Right lobe of liver (tissue), 6 donors: ENCODE measurements at places on chromosomes 3 and 15. TPM values are rescaled to one million over a fixed set of nuclear protein-coding genes. Genes with fewer than 3 reads are reported as not detected.

GRCh38 chr15:59307165-59307537 lies 65.5 kb downstream of the MYO1E start:
- no peak for DNase-seq

THSD4 gene
- total RNA-seq, result 18.4 TPM

GRCh38 chr3:161800985-161801559 lies 304.5 kb downstream of the OTOL1 start:
- DNase-seq, result no peak

GRCh38 chr15:48267766-48268165 lies 61.7 kb downstream of the SLC12A1 start:
- no peak for DNase-seq

DNA sequence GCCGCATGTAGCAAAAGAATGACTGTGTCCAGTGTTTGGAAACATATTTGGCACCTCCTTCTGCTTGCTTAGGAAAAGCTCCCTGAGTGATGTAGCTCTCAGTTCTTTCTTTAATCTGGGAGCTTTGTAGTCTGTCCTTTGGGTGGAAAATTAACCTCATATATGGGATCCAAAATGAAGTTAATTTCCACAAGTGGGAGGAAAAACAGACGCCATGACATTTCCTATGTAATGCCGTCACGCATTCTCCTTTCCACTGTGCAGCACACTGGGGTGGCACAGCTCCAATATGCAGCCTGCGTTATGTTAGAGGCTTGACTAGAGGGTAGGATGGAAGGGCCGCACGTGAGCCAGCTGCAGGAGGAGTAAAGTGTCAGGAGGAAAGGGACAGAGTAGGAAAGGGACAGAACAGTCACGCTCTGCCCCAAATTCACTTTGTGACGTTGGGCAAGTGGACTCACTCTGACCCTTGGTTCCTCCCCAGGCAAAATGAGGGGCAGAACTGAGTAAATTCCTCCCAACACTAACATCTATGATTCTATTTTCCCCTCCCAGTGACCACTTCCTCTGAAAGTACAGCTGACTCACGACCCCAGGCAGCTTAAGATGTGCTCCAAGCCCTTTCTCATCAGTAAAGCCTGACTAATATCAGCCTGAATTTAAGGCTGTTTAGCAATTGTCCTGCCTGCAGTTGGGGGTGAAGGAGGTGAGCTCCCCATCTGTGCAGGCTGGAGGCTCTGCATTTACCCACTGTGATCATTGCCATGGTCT lies 176.5 kb upstream of the PFN2 start:
- no peak for DNase-seq

- no peak for DNase-seq
These were observed 90.7 kb downstream of the KLHL25 start for GRCh38 chr15:85704066-85704465.

CLK3 gene
- total RNA-seq, result 34.9 TPM

DNA sequence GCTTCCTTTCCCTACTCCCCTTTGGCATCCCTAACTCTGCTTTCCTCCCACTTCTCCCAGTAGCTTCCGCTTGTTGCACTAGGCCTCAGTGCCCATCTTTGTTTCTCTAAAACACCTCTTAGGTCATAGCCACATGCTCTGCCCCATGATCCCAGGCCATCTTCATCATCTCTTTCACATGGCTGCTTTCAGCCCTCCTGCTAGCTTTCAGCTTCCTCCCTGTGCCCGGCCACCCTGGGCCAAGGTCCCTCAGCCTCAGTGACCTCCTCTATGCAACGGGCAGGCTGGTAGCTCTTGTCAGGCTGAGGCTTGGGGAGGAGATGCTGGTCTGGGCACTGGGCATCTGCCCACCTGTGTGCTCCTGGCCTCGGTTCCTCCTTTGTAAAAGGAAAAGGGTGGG lies 2.3 kb downstream of the PLEKHO2 start:
- no peak for DNase-seq

GRCh38 chr3:34261001-34261385 lies 462.6 kb downstream of the PDCD6IP start:
- DNase-seq, result no peak

- DNase-seq, result no peak
These were observed 256.3 kb downstream of the LRTM1 start for GRCh38 chr3:54671511-54671910.

QTRT2 gene
- total RNA-seq, result 8.7 TPM

- DNase-seq, result no peak
These were observed 388.5 kb downstream of the VPS13C start for GRCh38 chr15:61671736-61672135.

ACSBG1 gene
- not detected for total RNA-seq

DNA sequence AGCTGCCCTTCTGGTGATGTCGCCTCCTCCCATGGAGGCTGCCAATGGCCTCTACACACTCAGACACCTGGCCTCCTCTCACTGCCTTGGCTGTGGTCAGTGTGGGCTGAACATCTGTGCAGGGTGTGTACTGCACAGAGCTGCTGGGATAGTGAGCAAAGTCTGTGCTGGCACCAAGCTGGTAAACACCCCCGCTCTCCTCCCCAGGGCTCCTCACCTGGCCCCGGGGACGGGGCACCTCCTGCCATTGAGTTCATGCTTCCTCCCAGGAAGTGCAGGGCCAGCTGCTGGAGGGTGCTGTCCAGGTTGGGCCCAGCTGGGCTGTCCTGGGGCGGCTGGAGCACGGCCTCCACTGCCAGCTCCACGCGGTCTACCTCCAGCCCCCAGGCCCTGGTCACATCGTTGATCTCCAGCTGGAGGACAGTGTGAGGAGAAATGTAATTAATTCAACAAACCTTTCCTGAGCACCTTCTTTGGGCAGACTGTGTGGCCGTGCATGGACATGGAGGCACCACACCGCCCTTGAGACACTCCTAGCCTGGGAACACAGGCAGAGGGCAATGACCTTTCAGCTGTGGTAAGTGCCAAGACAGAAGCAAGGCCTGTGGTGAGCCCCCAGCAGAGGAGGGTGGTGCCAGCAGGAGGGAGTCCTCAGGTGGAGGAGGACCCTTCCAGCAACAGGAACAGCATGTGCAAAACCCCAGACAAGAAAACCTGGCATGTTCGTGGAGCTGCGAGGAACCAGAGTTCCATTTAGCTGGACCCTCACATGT lies 6.8 kb downstream of the STOML1 start:
- peak; percentile 35 for DNase-seq

GRCh38 chr15:64634027-64634426 lies 141.4 kb downstream of the RBPMS2 start:
- DNase-seq, result no peak

DNA sequence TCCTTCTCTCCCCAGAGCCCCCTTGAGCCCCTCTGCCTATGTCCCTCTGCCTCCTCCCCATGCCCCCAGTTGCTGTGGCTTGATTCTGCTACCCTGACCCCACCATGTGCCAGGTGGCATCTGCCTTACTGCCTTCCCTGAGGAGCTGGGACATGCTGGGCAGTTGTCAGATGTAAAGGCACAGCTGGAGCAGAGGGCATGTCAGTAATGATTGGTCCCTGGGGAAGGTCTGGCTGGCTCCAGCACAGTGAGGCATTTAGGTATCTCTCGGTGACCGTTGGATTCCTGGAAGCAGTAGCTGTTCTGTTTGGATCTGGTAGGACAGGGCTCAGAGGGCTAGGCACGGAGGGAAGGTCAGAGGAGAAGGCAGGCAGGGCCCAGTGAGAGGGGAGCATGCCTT lies 3.5 kb upstream of the PPCDC start:
- DNase-seq, result no peak

DNAJA4 gene
- 2.4 TPM for total RNA-seq

DNA sequence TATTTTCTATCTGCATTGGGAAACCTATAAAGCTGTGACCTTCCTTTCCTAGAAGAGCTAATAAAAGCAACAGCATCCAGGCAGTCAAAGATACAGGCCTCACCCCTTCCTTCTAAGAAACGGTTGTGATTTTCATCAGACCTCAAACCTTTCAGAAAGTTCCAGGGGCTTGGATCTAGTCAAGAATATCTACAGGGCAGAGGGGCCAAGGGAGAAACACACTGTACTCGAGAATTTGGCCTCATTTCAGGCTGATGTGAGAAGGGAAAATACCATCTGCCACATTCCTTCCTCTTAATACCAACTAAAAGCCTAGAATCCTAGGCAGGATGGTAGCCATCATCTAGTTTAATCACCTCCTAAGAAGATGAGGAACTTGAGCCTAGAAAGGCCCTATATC lies 24.5 kb upstream of the BCL6 start:
- DNase-seq, result no peak

IRAK2 gene
- total RNA-seq, result 16.0 TPM

DNA sequence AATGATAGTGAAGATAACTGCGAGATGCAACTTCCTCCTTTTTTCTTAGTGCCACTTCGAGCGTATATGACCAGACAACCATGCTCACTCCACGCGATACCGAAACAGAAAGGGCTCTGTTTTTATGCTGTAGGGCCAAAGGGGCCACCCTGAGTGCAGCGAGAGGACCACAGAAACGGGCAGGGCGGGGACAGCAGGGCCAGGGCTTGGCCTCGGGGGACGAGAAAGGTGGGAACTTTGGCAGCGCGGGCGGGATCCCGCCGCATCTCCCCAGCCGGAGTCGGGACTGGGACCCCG lies 483 bp downstream of the VPS13C start:
- DNase-seq, result peak; percentile 62

CFAP91 gene
- 5.7 TPM for total RNA-seq

DNA sequence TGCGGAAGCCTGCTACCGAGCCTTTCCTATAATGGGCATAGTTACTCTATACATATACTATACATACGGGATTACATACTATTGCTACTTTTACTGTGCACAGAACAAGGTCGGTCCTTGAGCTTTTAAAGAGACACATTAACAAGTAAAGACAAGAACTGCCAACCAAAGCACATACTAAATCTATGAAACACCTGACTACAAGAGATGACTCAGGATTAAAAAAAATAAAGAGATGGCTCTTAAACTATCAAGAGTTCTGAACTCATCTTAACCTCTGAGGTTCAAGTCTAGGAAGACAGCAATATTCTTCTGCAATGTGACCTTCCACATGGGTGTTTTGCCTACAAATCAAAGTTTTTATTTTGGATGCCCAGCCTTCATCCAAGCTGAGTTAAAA lies 106.8 kb downstream of the TNIK start:
- no peak for DNase-seq

- DNase-seq, result no peak
These were observed 47.1 kb downstream of the OIP5 start for GRCh38 chr15:41285285-41285684.

- no peak for DNase-seq
These were observed 72.9 kb downstream of the EPHA3 start for GRCh38 chr3:89180334-89180733.

- DNase-seq, result no peak
These were observed 144.6 kb upstream of the TMCO5A start for GRCh38 chr15:37789881-37790280.

EIF4A2 gene
- 133 TPM for total RNA-seq

DNA sequence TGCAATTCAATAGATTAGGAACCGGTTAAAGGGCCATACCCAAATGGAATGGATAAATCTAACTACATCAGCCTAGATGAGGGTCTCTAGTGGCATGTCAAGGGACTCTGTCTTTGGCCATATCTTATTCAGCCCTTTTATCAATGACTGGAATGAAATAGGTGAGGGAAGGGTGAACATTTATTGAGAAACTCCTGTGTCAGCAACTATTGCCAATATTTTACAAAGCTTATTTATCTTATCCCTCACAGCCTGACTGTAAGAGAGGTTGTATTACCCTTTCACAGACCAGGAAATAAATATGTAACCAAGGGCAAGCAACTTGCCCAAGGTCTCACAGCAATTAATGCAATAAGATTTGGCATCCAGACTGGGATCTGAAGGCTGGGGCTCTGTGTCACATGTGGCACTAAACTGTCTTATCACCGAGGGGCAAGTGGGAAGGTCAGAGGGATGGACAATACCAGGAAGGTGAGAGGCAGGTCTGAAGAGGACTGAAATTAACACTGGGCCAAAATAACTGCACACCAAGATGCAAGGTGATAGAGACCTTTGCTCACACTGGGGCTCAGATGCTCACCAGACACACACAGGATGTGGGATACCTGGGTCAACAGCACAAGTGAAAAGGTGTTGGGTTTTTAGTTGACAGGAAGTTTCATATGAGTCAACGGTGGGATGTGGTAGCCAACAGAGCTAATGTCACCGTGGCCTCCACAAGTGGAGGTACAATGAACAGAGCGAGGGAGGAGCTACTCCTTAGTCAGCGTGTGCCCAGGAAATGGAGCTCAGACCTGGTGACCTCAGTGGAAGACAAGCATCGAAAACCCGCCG lies 261.3 kb downstream of the RPLP1 start:
- DNase-seq, result no peak

GRCh38 chr3:117774130-117774529 lies 1064.6 kb downstream of the TUSC7 start:
- DNase-seq, result no peak

DNA sequence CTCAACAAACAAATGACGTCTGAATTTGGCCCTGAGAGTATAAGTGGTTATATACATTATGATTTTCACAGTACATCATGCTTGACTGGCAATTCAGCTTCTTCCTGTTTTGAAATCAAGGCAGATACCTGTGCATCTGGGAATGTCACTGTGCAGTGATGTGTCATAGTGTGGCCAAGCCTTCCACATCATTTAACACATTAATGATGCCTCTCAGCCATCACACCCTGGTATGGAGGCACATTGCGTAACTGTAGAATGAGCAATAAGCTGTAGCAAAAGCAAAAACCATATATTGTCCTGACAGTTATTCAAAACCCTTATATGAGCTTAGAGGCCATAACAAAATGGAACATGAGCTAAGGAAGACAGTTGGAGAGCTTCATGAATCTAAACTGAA lies 246.0 kb downstream of the EPHA3 start:
- no peak for DNase-seq

CYP1A1 gene
- 1.6 TPM for total RNA-seq

- no peak for DNase-seq
These were observed 1028.7 kb downstream of the NTRK3 start for GRCh38 chr15:87227846-87228245.

DNA sequence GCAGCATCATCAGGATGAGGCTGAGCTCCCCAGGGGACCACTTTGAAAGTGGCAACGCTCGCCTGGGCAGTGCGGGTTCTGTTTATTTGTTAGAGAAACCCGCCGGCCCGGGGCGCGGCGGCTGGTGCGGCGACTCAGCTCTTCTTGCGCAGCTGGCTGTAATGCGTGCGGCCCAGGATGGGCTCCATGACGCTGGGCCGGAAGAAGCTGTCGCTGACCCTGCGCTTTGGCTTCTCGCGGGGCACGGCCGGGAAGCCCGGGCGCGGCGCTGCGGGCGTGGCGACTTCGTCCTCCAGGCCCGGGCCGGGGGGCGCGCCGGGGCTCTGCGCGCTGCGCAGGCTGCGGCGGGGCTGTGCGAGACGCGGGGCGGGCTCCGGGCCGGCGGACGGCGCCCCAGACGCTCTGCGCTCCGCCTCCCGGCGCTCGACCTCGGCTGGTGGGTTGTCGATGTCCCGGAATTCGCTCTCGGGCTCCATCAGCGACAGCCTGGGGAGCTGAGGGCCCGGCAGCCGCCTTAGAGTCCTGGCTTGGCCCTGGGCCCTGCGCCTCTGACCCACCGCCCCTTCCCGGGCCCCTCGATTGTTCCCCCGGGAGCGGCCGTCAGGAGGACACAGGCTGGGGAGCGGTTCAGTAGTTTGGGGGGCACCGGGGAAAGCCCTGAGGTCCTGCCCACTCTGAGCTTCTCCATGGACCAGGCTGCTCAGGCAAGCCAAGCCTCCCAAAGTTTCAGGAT lies 10.3 kb upstream of the KIF7 start:
- no peak for DNase-seq
